NT2/D1 (cell line): ENCODE measurements at places on chromosomes 12 and 14.

GRCh38 chr12:94435511-94435927 is 24.1 kb downstream of the CEP83 start:
- no peak for DNase-seq

DNA sequence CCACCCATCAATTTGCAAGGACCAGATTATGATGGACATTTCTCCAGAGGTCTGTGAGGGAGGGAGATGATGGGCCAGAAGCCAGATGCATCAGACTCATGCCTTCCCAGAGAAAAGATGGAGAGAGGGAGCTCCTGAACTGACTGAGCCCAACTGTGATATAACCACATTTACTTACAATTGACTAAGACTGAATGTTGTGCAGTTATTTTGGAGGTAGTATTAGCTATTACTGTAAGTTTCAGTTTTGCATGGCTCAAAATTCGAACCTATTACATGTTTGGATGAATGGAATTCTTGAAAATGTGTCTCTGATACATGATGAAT is 211.1 kb upstream of the SFSWAP start:
- no peak for DNase-seq

GRCh38 chr14:104392396-104393198 is 187.0 kb upstream of the C14orf180 start:
- DNase-seq = no peak

DNA sequence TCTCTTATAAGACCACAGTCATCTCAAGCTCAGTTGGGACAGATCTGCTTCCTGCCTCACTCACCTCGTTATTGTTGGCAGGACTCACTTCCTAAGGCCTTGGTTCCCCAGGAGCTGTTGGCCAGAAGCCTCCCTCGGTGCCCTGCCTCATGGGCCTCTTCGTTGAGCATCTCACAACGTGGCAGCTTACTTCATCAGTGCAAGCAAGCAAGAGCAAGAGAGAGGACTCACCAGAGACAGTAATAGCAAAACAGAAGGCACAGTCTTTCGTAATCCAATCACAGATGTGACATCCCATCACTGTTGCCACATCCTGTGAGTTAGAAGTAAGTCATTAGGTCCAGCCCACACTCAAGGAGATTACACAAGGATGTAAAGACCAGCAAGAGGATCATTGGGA is 5.1 kb upstream of the NUMB start:
- DNase-seq = no peak
